Osteoblast (primary cell): ENCODE measurements at places on chromosomes 7 and 10. TPM values are rescaled to one million over a fixed set of nuclear protein-coding genes. Genes with fewer than 3 reads are reported as not detected.

GRCh38 chr10:130215931-130216231 lies 79.7 kb downstream of the GLRX3 start:
- DNase-seq, result peak; percentile 57

GRCh38 chr10:1362589-1363445 lies 306.6 kb downstream of the WDR37 start:
- DNase-seq, result no peak

DNA sequence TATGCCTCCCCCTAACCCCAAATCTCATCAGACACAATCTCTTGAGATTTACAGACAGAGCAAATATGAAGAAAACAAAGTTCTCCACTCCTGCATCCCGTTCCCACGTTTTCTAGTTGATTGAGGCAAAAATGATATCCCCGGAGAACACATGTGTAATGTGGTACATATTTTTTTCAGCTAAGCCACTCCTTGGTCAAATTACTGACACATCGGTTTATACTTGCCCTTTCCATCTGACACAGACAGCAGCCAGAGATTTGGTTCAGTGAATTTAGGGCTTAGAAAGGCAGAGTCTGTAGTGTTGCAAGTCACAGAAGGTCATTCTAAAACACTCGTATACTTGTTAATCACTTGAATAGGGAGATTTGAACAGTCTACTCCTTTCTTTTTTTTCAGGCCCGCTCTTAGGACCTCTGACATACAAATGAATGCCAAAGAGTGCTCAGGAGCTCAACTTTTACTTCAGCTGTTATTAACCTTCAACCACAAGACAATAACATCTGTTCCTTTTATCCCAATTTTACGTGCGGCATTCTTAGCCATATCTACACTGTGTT lies 1.8 kb upstream of the DDX50 start:
- DNase-seq, result peak; percentile 6

- no peak for DNase-seq
These were observed 106.4 kb downstream of the COL13A1 start for GRCh38 chr10:69908124-69908523.

DNA sequence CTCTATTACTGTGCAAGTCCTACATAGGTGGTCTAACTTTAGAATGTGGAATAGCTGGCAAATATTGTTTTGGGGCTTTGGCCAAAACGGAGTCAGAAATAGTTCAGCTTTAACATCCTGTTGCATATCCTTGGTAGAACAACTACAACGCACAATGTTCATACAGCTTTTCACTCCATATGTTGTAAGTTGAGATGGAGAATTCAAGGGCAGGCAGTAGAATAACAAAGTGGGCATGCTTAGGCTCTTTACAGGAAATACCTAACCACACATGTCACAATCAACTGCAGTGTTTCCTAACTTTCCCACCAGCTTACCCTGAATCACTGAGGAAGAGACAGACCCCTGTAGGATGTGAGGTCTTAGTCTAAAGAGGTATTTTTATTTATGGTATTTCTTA lies 122.3 kb downstream of the PPP1R3A start:
- DNase-seq, result no peak

DNA sequence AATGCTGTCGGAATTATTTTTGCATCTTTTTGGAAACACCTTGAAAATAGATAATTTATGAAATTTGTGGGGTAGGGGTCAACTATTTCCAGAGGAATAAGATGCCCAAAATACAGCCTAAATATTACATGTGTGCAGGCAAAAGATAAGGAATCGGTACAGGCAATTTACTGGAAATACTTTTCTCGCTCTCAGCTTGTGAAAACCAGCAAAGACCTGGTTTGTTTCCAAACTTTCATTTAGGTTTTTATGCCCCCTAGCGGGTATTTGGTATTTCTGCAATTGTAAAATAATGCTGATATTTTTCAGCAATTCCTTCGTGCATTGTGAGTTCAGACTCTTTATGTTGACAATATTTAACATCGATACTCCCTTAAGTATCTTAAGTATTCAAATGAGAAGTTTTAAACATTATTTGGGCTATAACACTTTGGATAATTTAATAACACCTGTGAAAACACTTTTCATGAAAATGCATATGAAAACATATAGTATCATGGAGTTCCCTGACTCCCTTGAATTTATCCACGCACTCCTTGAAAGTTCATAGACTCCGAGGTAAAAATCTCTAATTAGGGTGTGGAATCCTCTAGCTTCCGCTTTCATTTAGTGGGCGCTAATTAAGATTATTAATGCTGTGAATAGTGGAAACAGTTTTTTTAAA lies 132.4 kb downstream of the TSPAN12 start:
- DNase-seq, result peak; percentile 65

DNA sequence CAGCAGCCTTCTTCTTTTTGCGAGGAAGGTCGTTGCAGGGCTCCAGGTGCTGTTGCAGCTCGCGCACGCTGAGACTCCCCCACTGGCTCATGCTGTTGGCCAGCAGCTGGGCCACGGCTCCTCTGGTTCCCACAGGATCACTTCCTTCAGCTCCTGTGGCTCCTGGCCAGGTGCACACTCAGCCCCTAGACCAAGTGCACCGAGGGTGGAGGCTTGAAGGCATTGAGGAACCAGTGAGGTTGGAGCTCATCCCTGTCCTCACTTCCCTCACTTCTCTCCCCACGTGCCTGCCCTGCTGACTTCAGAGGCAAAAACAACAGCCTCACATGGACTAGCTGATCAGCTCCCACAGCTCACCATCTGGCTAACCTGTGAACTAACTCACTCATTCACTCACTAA lies 46.2 kb upstream of the ADRB1 start:
- no peak for DNase-seq

- DNase-seq, result peak; percentile 89
These were observed 728 bp downstream of the CAV2 start for GRCh38 chr7:116500078-116500853.

- DNase-seq, result peak; percentile 19
These were observed 67.7 kb downstream of the ST8SIA6 start for GRCh38 chr10:17386616-17387075.

GRCh38 chr10:77641788-77642397 lies 4.3 kb upstream of the KCNMA1 start:
- DNase-seq, result peak; percentile 91

DPP6 gene
- not detected in 2 replicates for total RNA-seq

IFIT1B gene
- not detected in 2 replicates for total RNA-seq

PRSS37 gene
- not detected in 2 replicates for total RNA-seq
